ENCODE measurements at places on chromosomes 7 and 10.
A peak's percentile ranks its signal among the peaks of the same experiment; 100 is the strongest.

GRCh38 chr10:4473977-4474376 is 352.0 kb upstream of the AKR1E2 start:
- no peak for DNase-seq

GRCh38 chr10:51389415-51390321 is 309.7 kb downstream of the CSTF2T start:
- DNase-seq = peak; percentile 3

DNA sequence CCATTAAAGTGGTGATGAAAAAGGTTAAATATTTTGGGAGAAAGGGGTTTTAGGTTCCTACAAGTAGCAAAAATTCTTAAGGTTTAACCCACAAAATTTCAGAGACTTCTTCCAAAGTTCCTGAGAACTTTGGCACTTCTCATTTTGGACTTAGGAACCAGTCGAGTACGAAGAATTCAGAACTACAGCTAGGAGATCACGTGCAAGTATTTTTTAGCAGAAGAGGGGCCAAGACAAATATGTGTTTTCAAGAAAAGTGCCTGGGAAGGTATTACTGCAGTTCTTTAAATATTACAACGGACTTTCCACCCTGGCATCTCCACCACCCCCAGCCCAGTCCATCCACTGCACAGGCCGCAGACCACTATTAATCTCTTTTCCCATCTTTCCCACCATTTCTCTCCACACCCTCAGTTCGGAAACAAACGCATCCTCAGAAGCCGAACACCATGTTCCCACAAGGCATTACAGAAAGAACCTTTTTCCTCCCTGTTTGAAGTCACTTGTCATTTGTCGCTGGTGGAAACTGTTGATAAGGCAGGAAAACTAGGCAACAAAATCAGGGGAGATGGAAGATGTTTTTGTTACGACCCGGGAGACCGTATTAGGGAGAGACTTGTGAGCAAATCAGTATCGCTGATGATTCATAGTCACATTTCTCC is 7.1 kb downstream of the INHBA start:
- DNase-seq = no peak

DNA sequence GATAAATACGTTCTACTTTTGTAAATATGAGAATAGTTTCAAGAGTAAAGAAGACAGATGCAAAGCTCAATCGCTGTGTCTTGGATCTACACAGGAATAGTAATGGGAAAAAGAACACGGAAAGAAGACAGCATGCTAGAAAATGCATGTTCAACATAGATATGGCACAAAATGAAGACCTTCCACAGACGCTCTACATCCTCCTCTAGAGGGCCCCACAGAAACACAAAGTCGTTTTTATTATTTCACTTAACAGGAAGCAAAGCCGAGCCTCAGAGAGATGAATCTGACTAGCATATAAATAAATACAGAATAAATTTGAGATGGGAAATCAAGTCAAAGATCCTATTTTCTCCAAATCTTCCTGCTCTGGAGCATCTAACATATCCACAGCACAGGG is 292.6 kb downstream of the PARD3 start:
- no peak for DNase-seq

- DNase-seq = no peak
Observed at GRCh38 chr10:31745612-31746376, 182.8 kb downstream of the ARHGAP12 start.

- peak; percentile 41 for DNase-seq
Observed at GRCh38 chr10:101130984-101131961, at the start of gene TLX1. TLX1 (plus strand) TSS chr10:101131300; CDS start chr10:101131542, 242 bp downstream.

DNA sequence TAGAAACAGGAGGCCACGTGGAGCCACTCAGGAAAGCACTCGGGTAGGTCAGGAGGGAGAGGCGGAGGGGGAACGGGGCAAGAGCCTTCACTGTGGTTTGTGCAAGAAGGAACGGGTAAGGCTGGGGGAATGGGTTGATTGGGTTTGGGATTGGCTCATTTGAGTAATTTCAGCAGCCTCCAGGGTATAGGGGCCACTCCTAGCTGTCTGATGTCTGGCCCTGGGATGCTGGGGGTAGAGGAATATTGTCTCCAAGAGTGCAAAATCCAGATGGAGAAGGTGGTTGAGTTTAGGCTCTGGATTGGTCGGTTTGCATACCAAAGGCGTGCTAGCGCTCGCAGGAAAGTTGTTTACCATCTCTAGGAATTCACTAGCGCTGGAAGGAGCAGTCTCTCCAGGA is 47.2 kb downstream of the MYL10 start:
- no peak for DNase-seq

DNA sequence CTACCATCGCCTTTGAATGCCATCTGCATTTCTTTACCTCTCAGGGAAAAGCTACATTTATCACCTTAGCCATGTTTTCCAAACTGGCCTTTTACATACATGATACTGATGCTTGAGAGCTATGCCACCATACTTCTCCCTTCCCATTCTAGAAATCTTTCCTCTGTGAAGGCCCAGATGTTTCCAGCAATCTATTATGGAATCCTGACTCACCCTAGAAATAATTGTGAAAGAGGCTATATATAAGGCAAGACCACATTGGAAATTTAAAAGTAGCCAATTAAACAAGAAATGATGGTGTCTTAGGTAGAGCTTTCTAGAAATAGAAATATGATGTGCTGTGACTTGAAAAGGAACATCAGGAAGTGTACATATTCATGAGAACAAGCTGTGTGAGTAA is 389.7 kb downstream of the INHBA start:
- no peak for DNase-seq

DNA sequence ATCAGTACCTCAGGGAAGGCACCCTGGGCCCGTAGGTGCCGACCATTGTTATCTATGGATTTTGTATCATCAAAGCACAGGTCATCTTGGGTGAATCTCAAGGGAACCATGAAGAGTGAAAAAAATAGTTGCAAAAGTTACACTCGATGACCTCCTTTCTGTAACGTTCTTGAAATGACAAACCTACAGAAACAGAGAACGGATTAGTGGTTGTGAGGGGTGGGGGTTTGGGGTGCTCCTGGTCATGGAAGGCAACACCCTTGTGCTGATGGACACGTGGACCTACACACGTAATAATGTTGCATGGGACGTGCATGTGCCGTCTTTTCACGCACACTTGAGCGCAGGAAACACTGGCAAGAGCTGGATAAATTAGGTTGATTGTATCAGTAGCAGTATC is 655.9 kb downstream of the SDK1 start:
- DNase-seq = no peak

DNA sequence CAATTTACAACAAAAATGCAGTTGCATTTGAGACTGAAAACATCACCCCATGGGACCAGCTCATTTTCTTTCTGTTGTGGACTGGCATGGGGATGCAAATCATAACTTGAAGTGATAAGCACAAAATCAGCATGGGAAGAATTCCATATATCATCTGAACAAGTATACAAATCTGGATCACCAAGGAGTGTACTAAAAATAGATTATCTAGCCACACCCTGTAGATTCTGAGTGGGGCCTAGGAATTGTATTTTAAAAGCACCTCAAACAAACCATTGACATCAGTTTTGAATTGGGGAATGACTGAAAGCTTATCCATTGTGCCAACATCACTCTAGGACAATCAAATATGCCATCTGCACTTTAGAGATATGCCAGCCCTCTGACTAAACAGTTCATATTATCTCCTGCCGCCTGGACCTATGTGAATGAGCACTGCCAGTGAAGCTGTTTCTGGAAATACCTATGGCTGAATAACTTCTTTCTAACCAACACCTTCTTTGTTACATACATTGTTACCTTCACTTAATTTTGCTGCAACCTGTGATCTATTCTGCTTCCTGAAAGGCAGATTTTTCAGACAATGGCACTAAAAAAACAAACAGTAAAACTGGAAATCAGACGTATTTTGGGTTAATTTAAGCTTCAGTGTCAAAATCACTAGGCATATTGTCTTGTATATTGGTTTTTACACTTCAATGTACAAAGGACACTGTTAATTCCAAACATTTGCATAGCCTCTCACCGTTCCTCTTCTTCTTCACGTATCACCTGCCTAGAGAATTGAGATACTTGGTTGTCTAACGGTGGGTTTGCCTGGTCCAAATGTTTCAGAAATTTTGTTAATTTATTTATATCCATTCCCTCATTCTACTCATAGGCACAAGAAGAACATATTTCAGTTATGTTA is 42.4 kb upstream of the HGF start:
- DNase-seq = no peak

DNA sequence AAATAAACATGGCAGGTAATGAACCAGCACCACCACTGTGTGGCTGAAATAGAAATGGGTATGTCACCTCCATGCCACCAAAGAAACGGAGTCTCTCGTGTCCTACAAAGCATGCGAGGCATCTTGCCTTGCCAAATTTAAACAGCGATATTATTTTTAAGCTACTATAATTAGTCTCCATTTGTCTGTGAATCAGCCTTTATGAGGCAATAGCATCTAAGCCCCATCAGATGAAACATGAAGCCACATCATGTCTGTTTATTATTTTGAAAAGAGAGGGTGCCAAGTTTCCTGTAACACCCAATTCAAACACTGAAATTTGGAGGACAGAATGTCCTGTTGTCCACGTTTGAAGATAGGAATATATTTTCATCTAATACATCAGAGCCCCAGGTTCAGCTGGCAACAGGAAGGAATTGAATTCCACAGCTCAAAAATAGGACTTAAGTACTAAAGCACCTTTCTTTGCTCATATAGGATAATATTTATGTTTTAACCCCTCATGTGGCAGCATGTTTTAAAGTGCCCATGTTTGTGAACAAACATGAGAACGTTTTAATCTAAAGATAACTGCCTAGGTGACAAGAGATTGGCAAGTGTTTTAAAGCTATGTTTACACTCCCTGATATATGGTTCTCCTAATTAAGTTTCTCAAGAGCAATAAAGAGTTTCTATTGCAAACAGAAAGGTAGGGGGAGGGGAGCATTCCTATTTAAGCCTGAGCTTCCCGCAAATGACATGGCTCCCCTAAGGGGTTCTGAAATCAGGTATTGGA is 86.8 kb downstream of the SORBS1 start:
- DNase-seq = no peak

GRCh38 chr10:108598320-108598695 is 1325.0 kb downstream of the XPNPEP1 start:
- DNase-seq = no peak

DNA sequence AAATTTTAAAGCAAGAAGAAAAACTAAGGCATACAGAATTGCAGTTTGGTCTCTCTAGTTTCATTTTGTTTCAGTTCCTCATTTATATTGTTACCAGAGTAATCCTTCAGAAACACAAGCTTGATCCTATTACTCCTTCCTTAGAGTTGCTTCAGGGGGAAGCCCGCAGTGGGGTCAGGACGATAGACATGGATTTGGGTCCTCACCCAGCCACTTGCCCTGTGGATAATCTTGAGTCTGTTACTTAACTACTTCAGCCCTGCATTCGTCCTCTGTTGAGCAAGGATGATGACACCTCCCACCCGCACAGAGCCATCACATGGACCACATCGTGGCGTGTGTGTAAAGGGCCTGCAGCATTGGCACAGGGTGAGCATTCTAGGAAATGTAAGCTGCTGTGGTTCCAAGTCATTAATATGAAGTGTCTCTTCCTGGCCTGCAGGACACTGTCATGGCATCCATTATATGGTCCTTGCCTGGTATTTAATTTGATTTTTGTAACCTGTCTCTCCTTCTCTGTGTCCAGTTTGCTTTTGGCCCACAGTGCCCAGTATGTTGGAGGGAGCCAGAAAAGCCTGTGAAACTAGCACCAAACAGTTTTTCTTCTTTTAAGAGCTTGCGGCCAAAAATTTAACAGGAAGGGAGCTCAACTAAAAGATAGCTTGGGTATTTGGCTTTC is 111.2 kb downstream of the EEPD1 start:
- no peak for DNase-seq

DNA sequence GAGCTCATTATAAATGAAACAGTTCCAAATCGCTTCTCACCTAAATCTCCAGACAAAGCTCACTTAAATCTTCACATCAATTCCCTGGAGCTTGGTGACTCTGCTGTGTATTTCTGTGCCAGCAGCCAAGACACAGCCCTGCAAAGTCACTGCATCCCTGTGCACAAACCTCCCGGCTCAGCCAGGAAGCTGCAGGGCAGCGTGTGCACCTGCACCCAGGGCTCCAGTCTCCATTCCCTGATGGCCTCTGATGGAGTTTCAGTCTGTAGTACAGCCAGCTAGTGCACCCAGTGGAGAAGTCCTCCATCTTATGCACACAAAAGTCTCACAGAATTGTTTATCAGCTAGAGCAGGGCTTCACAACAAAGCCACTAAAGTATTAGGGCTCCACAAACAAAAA is 51.1 kb upstream of the PRSS58 start:
- DNase-seq = no peak

GRCh38 chr10:16195178-16195769 is 241.5 kb upstream of the PTER start:
- DNase-seq = no peak

DNA sequence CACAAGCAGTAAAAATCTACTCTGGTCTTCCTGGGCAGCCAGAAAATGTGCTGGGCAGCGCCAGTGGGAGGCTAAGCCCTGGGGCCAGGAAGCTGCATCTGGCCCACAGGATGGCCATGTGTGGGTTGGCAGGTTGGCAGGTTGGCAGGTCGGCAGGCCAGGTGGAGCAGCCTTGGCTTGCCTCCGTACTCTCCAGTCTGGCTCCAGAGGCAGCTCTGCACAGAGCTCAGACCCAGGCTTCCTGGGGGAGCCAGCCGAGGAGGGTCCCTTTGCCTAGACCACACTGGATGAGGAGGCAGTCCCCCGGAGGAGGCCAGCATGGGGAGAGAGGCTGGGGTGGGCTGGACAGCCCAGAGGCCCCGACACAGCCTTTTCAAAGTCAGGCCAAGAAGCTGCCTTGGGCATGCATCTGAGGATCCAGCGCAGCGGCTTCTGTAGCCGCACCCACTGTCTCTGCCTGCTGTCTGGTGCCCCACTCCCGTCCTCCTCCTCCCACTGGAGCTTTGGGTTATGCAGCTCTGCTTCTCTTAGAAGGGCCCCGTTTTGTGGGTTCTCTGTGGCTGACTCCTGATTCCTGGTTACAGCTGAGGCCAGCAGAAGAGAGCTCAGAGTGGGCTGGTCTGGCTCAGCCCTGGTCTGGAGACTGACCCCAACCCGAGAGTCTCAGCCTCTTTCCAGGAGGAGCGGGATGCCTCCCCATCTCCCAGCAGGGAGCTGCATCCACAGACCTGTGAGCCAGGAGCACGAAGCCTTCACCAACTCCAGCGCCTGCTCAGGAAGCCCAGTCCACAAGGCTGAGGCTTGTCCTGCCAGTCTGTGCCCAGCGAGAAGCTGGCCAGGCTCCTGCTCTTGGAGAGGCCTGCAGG is 44.6 kb downstream of the CFAP46 start:
- DNase-seq = no peak

DNA sequence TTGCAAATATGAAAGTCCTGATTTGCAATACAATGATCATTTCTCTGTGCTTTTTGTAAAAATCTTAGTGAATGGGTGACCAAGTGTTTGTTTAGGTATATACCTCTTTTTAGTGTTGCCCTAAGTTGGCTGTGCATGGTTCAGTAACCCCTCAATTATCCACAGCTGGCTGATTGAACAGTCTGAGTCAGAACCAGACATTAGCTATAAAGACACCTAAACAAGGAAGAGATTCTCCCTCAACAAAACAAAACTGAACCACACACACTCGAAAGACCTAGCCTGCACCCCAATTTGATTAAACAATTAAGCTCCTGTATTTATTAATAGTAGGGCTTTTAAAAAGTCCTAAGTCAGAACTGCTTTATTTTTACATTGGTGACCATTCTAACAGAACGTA is 2.8 kb downstream of the RSBN1L start:
- no peak for DNase-seq

- DNase-seq = no peak
Observed at GRCh38 chr10:124698545-124699469, 45.4 kb downstream of the FAM53B start.
